ENCODE measurements at places on chromosomes 1 and 21.
A peak's percentile ranks its signal among the peaks of the same experiment; 100 is the strongest.

- peak; percentile 48 for DNase-seq
These were observed 63.4 kb downstream of the CD2 start for GRCh38 chr1:116817582-116818064.

DNA sequence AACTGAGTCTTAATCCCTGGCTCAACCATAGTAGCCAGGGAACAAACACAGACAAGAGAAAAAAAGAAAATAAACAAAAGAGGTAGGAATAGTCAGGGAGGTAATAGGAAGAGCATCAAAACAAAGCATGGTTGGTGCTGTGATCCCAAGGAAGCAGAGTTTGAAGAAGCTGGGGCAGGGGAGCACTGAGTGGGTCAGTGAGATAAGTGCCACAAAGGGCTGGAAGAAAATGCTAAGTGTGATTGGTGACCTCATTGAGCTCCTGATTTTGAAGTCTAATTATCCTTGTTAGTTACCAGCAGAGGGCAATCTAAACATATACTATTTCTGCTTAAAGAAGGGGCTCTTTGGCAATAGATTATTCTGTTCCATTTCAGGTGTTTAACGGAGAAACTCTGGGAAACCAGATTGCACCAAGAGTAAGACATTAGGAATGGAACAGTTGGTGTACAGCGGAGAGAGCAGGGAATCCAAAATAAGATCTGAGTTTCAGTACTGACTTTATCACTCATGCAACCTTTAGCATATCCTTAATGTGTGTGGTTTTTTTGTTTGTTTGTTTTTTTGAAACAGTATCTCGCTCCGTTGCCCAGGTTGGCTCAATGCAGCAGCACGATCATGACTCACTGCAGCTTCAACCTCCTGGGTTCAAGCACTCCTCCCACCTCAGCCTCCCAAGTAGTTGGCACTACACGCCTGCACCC, 30.7 kb upstream of the KIAA1614 start:
- no peak for DNase-seq

GRCh38 chr1:236149696-236150228, 7.4 kb downstream of the GPR137B start:
- no peak for DNase-seq

DNA sequence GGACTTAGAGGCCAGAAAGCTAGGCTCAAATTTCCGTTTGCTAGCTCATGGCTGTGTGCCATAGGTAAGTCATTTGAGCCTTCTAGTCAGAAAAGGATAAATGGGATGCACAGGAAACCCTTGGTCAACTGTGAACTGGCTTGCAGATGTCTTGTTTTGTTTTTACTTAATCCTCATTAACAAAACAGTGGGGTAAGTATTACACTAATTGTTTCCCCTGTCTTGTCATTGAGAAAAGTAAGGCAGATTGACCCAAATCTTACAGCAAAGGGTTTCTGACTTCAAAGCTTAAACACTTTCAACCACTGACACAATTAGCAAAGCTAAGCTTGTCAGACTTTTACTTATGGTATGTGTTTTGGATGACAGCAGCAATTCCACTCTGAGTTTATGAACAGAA, 291.3 kb downstream of the NTNG1 start:
- DNase-seq, result no peak

GRCh38 chr21:42799516-42799915, 79.8 kb downstream of the WDR4 start:
- no peak for DNase-seq

DNA sequence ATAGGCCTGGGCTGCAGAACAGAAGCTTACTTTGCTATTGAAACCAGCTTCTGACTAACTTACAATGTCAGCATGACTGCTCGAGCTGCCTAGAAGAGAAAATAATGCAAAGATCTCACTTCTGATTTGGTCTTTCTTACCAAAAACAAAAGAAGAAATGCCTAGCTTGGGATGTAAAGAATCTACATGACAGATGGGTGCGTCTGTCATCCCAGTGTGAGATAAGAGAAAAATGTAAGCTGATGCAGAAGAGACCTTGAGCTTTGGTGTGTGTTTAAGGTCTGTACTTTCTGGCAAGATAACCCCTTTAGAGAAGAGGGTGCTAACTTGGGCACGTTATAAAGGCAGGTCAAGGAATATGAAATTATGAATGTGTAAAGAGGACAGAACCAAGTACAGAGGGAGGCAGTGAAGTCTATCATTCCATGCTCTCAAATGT, 3.6 kb downstream of the FAM20B start:
- DNase-seq, result no peak

Measured in activated T-helper 1 cell treated with anti-CD3 and anti-CD28 coated beads, Interleukin-2, amount 50 U/mL, for 16 hours (primary cell).